ENCODE measurements at places on chromosomes 3 and 15.

DNA sequence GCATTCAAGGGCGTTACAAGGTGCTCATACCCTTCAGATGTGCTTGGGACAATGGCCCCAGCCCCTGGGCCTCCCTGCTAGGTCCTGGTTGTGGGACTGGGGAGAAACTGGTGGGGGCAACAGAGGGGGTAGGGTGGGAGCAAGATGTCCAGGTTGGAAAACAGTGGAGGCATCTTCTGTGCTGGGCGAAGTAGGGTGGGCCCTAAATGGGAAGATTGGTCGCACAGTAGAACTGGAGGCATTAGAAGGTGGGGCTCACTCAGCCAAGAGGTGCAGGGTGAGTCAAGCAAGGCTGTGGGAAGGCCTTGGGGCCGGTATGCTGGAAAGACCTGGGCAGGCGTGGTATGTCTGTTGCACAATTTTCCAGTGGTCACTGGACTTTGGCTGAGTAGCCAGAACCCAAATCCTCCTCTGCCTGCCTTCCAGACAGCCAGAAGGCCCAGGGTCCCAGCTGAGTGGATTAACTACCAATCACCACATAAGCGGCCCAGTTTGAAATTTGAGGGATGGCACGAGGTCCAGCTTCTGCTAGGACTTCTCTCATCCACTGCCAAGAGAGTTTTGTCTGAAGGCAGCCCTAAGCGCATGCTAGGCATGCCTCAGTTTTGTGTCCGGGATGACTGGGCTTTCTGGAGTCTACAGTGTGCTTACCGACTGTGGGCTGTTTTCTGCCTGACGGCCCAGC, 74.5 kb downstream of the LSM3 start:
- no peak overlapping the region for H3K4me3 ChIP-seq
- H3K27me3 ChIP-seq, result no peaks in the 10 kb centered on the region
- DNase-seq, result no peak
- no peak overlapping the region for H3K27ac ChIP-seq
- H3K4me1 ChIP-seq, result no peaks in the 10 kb centered on the region

GRCh38 chr3:32195995-32196540, 42.4 kb upstream of the CMTM8 start:
- H3K4me1 ChIP-seq, result no peaks in the 10 kb centered on the region
- no peak for DNase-seq
- no peak overlapping the region for H3K27ac ChIP-seq

DNA sequence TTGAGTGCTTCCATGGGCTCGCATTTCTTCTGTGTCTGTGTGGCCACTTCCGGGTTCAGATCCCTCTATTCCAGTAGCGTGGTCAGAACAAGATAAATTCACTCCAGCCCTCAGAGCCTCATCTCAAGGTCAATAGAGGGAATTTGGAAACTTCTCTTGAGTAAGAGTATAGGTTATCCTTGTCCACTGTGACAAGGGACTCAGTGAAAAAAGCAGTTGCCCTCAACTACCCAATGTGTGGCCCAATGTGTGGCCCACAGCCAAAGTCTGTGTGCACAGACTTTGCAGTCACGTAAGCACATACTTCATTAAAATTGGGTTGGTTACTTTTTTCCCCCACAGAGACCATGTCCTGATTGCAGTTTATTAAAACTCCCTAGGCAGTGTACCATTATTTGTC, 305.6 kb upstream of the SEMA6D start:
- peaks cover 3% of the 10 kb centered on the region for H3K27me3 ChIP-seq
- H3K36me3 ChIP-seq, result no peaks in the 10 kb centered on the region

DNA sequence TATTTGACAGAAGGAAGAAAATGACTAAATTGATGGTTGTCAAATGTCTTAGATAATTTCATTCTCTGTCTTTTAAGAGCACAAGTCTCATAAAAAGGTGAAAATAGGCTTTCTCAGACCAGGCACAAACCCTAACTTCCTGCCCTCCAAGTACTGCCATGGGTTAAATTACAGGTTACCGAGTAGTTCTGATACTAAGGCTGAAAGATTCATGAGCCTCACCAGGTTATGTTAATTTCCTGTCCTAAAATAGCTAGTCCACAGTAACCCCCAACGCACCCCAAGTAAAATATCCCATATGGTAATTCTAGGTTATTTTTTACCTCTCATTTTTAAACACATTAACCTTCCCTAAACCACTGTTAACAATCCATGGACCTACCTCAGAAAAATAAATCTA, 42.0 kb downstream of the GSK3B start:
- no peak for DNase-seq
- no peak overlapping the region for H3K27ac ChIP-seq
- H3K4me3 ChIP-seq, result no peak overlapping the region
- no peaks in the 10 kb centered on the region for H3K27me3 ChIP-seq

DNA sequence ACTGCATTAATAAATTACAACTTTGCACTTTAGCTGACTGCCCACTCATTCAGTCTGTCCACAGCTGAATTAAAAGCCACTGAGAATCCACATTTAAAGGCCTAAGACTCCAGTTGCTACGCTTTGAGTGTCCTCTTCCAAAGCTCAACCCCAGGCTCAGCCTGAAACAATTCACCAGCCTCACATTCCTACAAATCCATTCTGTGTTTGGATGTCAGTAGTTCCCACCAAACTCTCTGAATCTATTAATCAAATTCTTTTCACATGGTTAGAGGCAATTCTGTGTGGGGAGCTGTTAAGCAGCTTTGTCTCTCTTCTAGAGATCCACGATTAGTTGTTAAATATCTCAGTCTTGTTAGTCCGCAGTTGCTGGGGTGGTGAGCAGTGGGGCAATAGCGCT, 116.8 kb upstream of the UBE2E2 start:
- no peak overlapping the region for H3K4me3 ChIP-seq
- no peaks in the 10 kb centered on the region for H3K4me1 ChIP-seq
- no peaks in the 10 kb centered on the region for H3K27me3 ChIP-seq

- peak overlapping the region; percentile 88 for H3K27ac ChIP-seq
- peak; percentile 74 for DNase-seq
- H3K27me3 ChIP-seq, result no peaks in the 10 kb centered on the region
- peaks cover 38% of the 10 kb centered on the region for H3K4me1 ChIP-seq
Observed at GRCh38 chr3:138296639-138297038, 33.0 kb downstream of the NME9 start.

DNA sequence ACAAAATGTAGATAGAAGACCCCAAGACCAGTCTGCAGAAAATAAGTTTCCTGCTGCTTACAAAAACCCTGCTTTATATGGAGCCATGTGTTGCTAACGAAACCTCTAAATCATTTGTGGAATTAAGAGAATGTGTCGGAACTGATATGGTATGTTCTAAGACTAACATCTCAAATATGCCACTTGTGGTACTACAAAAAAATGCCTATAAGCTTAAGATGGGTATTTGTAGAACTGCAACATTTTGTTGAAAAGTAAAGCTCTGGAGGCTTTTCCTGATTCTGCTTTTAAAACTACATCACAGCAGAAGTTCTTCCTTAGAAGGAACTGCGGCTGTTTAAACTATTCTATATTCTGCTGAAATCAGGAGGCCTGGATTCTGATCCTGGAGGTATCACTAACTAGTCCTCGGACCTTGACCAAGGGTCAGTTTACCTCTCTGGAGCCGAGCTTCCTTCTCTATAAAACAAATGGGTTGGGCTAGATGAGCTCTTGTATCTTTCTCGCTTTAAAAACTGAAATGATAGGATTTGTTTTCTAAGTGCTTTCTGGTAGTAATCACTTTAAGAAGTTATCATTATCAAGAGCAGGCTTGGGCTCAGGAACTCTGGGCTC, 74.9 kb downstream of the RAD18 start:
- no peak for DNase-seq
- peaks cover 33% of the 10 kb centered on the region for H3K36me3 ChIP-seq
- H3K4me1 ChIP-seq, result no peaks in the 10 kb centered on the region

GRCh38 chr3:160554980-160555379, 10.4 kb downstream of the KPNA4 start:
- H3K36me3 ChIP-seq, result peaks cover 32% of the 10 kb centered on the region
- no peak for DNase-seq
- no peak overlapping the region for H3K27ac ChIP-seq
- no peaks in the 10 kb centered on the region for H3K27me3 ChIP-seq
- H3K4me1 ChIP-seq, result peaks cover 52% of the 10 kb centered on the region

- no peak for DNase-seq
- no peak overlapping the region for H3K27ac ChIP-seq
- no peaks in the 10 kb centered on the region for H3K4me1 ChIP-seq
- H3K4me3 ChIP-seq, result no peak overlapping the region
Observed at GRCh38 chr15:49989498-49989897, 129.5 kb downstream of the ATP8B4 start.

- no peaks in the 10 kb centered on the region for H3K27me3 ChIP-seq
- no peak overlapping the region for H3K27ac ChIP-seq
- no peak overlapping the region for H3K4me3 ChIP-seq
- DNase-seq, result no peak
- no peaks in the 10 kb centered on the region for H3K4me1 ChIP-seq
Observed at GRCh38 chr3:183108001-183108449, 8.7 kb upstream of the MCCC1 start.

GRCh38 chr15:25180606-25181292, 226.0 kb downstream of the SNRPN start:
- H3K36me3 ChIP-seq, result peaks cover 2% of the 10 kb centered on the region
- H3K27me3 ChIP-seq, result no peaks in the 10 kb centered on the region
- no peaks in the 10 kb centered on the region for H3K4me1 ChIP-seq

- H3K36me3 ChIP-seq, result peaks cover 13% of the 10 kb centered on the region
- H3K27me3 ChIP-seq, result no peaks in the 10 kb centered on the region
- H3K4me1 ChIP-seq, result peaks cover 69% of the 10 kb centered on the region
- DNase-seq, result no peak
- no peak overlapping the region for H3K4me3 ChIP-seq
Observed at GRCh38 chr15:90592131-90592881, 62.6 kb downstream of the CRTC3 start.

GRCh38 chr3:60079076-60079475, 1029.3 kb upstream of the CFAP20DC start:
- peak overlapping the region; percentile 98 for H3K27ac ChIP-seq
- no peaks in the 10 kb centered on the region for H3K27me3 ChIP-seq
- H3K4me1 ChIP-seq, result peaks cover 64% of the 10 kb centered on the region
- peaks cover 8% of the 10 kb centered on the region for H3K36me3 ChIP-seq

- H3K4me3 ChIP-seq, result no peak overlapping the region
- H3K36me3 ChIP-seq, result no peaks in the 10 kb centered on the region
- H3K4me1 ChIP-seq, result no peaks in the 10 kb centered on the region
- no peak overlapping the region for H3K27ac ChIP-seq
Observed at GRCh38 chr15:64782751-64783150, 7.4 kb upstream of the RBPMS2 start.

DNA sequence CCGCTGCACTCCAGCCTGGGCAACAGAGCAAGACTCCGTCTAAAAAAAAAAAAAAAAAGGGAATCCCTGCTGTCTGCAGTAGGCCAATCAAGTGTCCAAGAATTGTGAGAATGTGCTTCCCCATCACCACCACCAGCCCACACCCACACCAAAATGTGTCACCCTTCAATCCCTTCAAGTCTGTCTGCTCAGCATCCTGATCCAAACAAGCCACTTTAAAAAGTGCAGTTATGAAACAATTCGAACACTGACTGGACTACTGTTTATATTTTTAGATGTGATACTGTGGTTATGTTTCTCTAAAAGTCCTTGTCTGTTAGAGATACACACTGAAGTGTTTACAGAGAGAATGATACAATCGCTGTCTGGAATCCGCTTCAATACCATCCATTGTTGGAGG, 78.1 kb upstream of the CGNL1 start:
- H3K36me3 ChIP-seq, result no peaks in the 10 kb centered on the region
- H3K27ac ChIP-seq, result no peak overlapping the region
- no peak for DNase-seq
- H3K27me3 ChIP-seq, result no peaks in the 10 kb centered on the region
- H3K4me3 ChIP-seq, result no peak overlapping the region

GRCh38 chr3:14775011-14775410, 43.8 kb upstream of the FGD5 start:
- H3K27ac ChIP-seq, result no peak overlapping the region
- H3K36me3 ChIP-seq, result no peaks in the 10 kb centered on the region
- no peak for DNase-seq
- no peaks in the 10 kb centered on the region for H3K4me1 ChIP-seq
- no peaks in the 10 kb centered on the region for H3K27me3 ChIP-seq

DNA sequence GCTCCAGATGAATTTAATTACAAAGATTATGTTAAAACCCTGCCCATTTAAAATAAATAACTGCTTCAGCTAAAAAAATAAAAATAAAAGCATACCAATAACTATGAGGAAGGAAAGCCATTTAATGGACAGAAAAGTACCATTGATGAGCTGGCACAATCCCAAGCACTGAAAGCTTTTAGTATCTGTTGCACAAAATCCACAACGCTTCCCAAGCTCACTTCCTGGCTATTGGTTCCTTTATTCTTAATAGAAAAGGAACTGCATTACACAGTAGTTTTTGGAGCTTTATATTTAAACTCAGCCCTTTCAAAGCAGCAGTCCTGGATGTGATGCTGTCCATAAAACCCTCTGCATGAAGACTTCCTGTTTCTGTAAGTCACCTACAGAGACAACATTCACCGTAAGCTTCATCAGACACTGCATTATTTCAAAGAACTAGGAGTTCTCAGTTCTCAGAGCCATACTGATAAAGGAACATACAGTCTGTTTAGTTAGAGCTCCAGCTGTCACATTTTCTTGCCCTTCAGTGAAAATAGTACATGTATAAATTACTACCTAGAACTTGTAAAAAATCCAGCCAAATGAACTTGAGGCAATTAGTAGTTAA, 81.5 kb downstream of the CSNK1G1 start:
- H3K36me3 ChIP-seq, result peaks cover 6% of the 10 kb centered on the region
- no peak for DNase-seq
- H3K4me3 ChIP-seq, result no peak overlapping the region
- H3K27ac ChIP-seq, result no peak overlapping the region
- no peaks in the 10 kb centered on the region for H3K27me3 ChIP-seq
- peaks cover 28% of the 10 kb centered on the region for H3K4me1 ChIP-seq

GRCh38 chr3:117238806-117239205, 529.2 kb downstream of the TUSC7 start:
- H3K27me3 ChIP-seq, result no peaks in the 10 kb centered on the region
- no peak for DNase-seq
- H3K4me1 ChIP-seq, result no peaks in the 10 kb centered on the region
- no peaks in the 10 kb centered on the region for H3K36me3 ChIP-seq

Measured in activated naive CD4-positive, alpha-beta T cell treated with anti-CD3 and anti-CD28 coated beads for 36 hours (primary cell).